ENCODE measurements at places on chromosomes 13 and 19.

DNA sequence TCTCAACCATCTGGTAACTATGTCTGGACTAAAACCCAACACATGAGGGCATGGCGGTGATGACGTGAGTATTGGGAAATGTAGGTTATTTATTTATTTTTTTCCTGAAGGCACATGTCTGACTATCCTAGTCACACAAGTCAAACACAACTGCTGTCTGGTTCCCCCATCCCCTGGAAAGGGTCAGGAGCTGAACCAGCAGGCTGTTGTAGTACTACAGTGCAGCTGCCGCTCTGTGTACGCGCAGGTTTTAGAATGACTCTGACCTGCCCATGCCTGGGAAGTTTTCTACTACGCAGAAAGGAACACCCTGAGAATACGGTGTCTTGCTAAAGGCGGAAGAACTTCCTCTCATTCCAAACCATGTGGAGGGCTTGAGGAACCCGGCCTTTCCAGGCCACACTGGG lies 1.2 kb downstream of the SLC7A1 start:
- DNase-seq, result peak; percentile 55

GRCh38 chr13:107830804-107831203 lies 384.5 kb downstream of the LIG4 start:
- no peak for DNase-seq

DNA sequence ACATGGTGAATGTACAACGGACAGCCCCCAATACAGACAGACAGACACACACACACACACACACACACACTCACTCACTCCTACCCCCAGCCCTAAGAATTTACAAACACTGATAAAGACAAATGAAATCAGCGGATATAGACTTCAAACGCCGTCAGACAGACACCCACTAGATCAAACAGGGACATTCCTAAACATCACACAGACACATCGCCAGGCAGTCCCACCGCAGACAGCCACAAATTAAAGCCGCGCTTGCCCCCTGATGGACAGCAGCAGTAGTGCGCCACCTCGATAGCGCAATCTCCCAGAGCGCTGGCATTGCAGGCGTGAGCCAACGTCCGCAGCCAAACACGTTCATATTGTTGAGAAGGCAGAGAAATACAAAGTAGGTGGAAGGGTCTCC lies 24.7 kb upstream of the ADGRE1 start:
- peak; percentile 77 for DNase-seq

GRCh38 chr13:32882691-32883090 lies 133.5 kb upstream of the KL start:
- no peak for DNase-seq

- DNase-seq, result no peak
These were observed 41.3 kb upstream of the IGFL4 start for GRCh38 chr19:46081928-46082727.

DNA sequence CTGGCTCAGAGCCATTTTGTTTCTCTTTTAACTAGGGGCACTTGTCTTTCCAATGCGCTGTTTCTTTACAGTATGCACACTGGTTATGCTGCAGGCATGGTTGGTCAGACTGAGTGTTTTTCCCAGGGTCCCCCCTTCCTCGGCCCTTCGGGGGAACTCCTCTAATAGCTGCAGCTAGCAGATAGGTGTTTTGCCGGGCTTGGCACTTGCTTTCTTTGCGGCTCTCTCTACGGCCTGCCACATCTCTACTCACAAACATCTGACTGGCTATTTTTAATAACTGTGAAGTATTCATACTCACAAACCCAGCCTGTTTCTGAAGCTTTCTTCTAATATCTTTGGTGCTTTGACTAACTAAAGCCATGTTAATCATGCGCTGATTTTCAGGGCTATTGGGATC lies 89.4 kb downstream of the SLC25A15 start:
- no peak for DNase-seq

DNA sequence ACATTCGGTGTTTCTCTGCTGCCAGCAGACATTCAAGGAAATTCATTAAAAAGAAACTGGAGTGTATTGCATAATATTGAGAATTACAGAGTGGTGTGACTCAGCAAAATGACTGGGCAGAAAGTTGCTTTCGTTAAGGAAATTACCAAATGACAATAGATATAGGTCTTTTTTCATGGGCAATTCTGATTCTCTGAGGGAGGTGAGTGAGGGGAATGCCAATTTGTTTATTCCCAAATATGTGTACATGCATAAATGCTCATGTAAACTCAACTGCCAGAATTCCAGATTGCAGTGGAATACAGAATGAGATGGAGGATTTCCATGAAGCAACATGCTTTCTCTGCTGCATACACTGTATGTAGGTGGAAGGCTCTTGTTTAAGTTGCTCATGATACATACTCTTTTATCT lies 1730.1 kb downstream of the SLITRK5 start:
- no peak for DNase-seq
